ENCODE measurements at places on chromosomes 5 and 9.
A peak's percentile ranks its signal among the peaks of the same experiment; 100 is the strongest.

DNA sequence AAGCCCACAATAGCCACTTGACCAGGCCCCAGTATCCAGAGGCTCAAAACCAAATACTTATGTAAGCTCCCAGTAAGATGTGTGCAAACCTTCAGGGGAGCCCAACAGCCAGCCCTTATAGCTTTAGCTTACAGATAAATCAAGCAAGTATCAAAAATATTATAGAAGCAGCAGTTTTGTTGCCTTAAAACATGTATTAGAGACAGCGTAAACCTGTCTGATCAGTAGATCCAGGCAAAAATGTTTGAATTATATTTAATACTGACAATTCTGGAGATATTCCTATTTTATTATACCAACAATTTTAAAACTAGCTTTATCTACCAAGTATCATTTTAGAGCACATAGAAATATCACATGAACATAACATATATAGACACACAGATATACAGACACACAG lies 365.6 kb upstream of the KLF4 start:
- H3K27me3 ChIP-seq, result no peaks in the 10 kb centered on the region
- H3K27ac ChIP-seq, result no peak overlapping the region
- H3K36me3 ChIP-seq, result no peaks in the 10 kb centered on the region
- H3K4me1 ChIP-seq, result no peaks in the 10 kb centered on the region

- H3K4me1 ChIP-seq, result no peaks in the 10 kb centered on the region
- H3K36me3 ChIP-seq, result no peaks in the 10 kb centered on the region
- no peak for DNase-seq
- no peak overlapping the region for H3K27ac ChIP-seq
- H3K27me3 ChIP-seq, result peaks cover 67% of the 10 kb centered on the region
- H3K4me3 ChIP-seq, result no peak overlapping the region
These were observed 38.6 kb upstream of the OLFM1 start for GRCh38 chr9:135048758-135049444.

DNA sequence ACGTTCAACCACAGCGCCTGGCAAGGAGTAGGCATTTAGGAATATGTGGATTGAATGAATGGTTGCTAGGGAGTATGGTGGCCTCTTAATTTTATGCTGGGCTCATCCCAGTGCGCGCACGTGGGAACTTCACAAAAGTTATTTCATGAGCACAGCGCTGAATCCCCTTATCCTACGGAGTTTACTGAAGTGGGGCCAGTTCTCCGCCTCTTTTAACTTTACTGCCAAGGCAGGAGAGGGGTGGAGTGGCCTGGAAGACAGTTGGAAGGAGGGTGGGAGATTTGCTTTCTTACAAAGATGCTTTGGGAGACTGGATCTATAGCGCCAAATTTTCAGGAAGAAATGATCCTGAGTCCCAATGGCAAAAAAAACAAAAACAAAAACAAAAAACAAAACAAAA lies 326.5 kb downstream of the SH3GL2 start:
- H3K27me3 ChIP-seq, result peaks cover 39% of the 10 kb centered on the region
- no peaks in the 10 kb centered on the region for H3K36me3 ChIP-seq
- H3K4me3 ChIP-seq, result no peak overlapping the region
- H3K4me1 ChIP-seq, result no peaks in the 10 kb centered on the region
- no peak for DNase-seq

- H3K4me3 ChIP-seq, result no peak overlapping the region
- peaks cover 94% of the 10 kb centered on the region for H3K36me3 ChIP-seq
- H3K27ac ChIP-seq, result peak overlapping the region; percentile 31
- no peaks in the 10 kb centered on the region for H3K27me3 ChIP-seq
These were observed 126.4 kb downstream of the DOCK2 start for GRCh38 chr5:169763376-169764017.

- peaks cover 24% of the 10 kb centered on the region for H3K27me3 ChIP-seq
- peaks cover 7% of the 10 kb centered on the region for H3K36me3 ChIP-seq
- H3K4me3 ChIP-seq, result no peak overlapping the region
These were observed 3.4 kb upstream of the CEP72 start for GRCh38 chr5:608429-609370.

- H3K27me3 ChIP-seq, result peaks cover 3% of the 10 kb centered on the region
- DNase-seq, result no peak
- peaks cover 33% of the 10 kb centered on the region for H3K4me1 ChIP-seq
- no peaks in the 10 kb centered on the region for H3K36me3 ChIP-seq
These were observed 128.3 kb downstream of the SLF1 start for GRCh38 chr5:94746731-94747124.

- H3K36me3 ChIP-seq, result no peaks in the 10 kb centered on the region
- no peak overlapping the region for H3K4me3 ChIP-seq
- peaks cover 23% of the 10 kb centered on the region for H3K27me3 ChIP-seq
- no peak for DNase-seq
- no peaks in the 10 kb centered on the region for H3K4me1 ChIP-seq
- no peak overlapping the region for H3K27ac ChIP-seq
These were observed 83.9 kb upstream of the GRAMD2B start for GRCh38 chr5:126339215-126339805.

GRCh38 chr9:133876144-133876543 lies 116.0 kb downstream of the VAV2 start:
- no peaks in the 10 kb centered on the region for H3K4me1 ChIP-seq
- H3K27ac ChIP-seq, result no peak overlapping the region
- no peaks in the 10 kb centered on the region for H3K36me3 ChIP-seq
- H3K27me3 ChIP-seq, result no peaks in the 10 kb centered on the region

GRCh38 chr5:125595095-125595494 lies 828.1 kb upstream of the GRAMD2B start:
- H3K4me1 ChIP-seq, result no peaks in the 10 kb centered on the region
- DNase-seq, result no peak
- no peak overlapping the region for H3K4me3 ChIP-seq
- H3K36me3 ChIP-seq, result no peaks in the 10 kb centered on the region

DNA sequence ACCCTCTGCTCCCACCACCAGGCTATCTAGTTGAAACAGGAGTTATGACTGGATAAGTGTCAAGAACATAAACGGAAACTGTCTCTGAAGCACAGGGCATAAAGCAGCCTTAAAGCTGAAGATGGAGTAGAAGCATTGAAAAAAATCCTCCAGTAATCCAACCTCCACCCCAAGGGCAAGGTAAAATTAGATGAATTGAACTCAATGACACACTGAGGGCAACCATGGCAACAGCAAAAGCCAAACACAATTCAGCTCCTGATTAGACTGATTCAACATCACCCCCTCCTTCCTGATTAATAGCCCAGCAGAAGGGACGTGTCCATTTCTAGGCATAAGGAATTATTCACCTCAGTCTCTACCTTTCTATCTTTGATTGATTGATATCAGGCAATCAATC lies 183.2 kb upstream of the MAP3K1 start:
- H3K4me1 ChIP-seq, result peaks cover 7% of the 10 kb centered on the region
- DNase-seq, result no peak
- H3K36me3 ChIP-seq, result no peaks in the 10 kb centered on the region
- no peaks in the 10 kb centered on the region for H3K27me3 ChIP-seq
- no peak overlapping the region for H3K27ac ChIP-seq

- H3K36me3 ChIP-seq, result no peaks in the 10 kb centered on the region
- H3K27me3 ChIP-seq, result peaks cover 53% of the 10 kb centered on the region
- H3K27ac ChIP-seq, result no peak overlapping the region
- H3K4me3 ChIP-seq, result no peak overlapping the region
- no peak for DNase-seq
- no peaks in the 10 kb centered on the region for H3K4me1 ChIP-seq
These were observed 88.2 kb downstream of the LIFR start for GRCh38 chr5:38468202-38468673.

DNA sequence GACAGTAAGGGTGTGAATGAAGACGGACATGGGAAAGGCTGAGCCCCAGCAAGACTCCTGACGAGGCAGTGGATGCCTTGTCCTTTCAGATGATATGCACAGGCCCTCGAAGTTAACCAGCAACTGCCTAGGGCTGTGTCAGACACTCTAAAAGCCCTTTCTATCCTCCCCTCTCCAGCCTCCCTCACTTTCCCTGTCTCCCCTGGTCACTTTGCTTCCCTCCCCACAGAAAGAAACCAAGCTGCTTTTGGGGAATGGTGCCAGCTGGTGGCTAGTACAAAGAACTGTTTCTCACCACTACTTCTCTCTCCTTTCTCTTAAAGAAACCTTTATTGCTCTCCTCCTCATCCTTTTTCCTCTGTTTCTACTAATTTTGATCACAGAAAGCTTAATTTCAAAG lies 21.4 kb downstream of the LHFPL2 start:
- no peaks in the 10 kb centered on the region for H3K36me3 ChIP-seq
- no peak for DNase-seq
- H3K27ac ChIP-seq, result no peak overlapping the region
- no peaks in the 10 kb centered on the region for H3K27me3 ChIP-seq
- no peak overlapping the region for H3K4me3 ChIP-seq

DNA sequence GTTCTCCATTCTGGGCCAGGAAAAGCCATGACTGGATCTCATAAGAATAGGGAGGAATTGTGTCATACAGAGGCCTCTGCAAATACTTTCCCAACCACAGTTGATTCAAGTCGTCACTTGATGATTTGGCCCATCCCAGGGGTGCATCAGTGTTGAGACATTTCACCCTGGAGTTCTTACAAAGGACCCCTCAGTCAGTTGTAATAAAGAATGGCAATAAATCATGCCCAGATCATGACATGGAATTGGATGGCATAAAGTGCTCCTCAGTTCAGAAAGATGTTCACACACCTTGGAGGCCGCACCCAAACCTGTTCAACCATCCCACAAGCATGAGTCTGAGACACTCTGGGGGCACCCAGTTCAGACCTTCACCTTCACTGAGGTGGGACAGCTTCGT lies 168.1 kb downstream of the NR3C1 start:
- H3K36me3 ChIP-seq, result no peaks in the 10 kb centered on the region
- DNase-seq, result no peak
- no peak overlapping the region for H3K4me3 ChIP-seq
- H3K27me3 ChIP-seq, result no peaks in the 10 kb centered on the region
- H3K4me1 ChIP-seq, result peaks cover 9% of the 10 kb centered on the region
- H3K27ac ChIP-seq, result no peak overlapping the region

- no peaks in the 10 kb centered on the region for H3K4me1 ChIP-seq
- H3K27me3 ChIP-seq, result peaks cover under 1% of the 10 kb centered on the region
- no peak overlapping the region for H3K27ac ChIP-seq
- no peaks in the 10 kb centered on the region for H3K36me3 ChIP-seq
- DNase-seq, result no peak
These were observed 24.4 kb upstream of the ELL2 start for GRCh38 chr5:95986001-95986400.

GRCh38 chr9:73143711-73144328 lies 7.8 kb upstream of the ANXA1 start:
- no peak for DNase-seq
- H3K4me1 ChIP-seq, result peaks cover 40% of the 10 kb centered on the region
- H3K27me3 ChIP-seq, result no peaks in the 10 kb centered on the region
- H3K4me3 ChIP-seq, result no peak overlapping the region

GRCh38 chr5:8234179-8234770 lies 365.3 kb downstream of the MTRR start:
- no peak overlapping the region for H3K27ac ChIP-seq
- no peak for DNase-seq
- H3K36me3 ChIP-seq, result no peaks in the 10 kb centered on the region

- H3K36me3 ChIP-seq, result no peaks in the 10 kb centered on the region
- no peak overlapping the region for H3K4me3 ChIP-seq
- DNase-seq, result no peak
- no peaks in the 10 kb centered on the region for H3K4me1 ChIP-seq
- no peaks in the 10 kb centered on the region for H3K27me3 ChIP-seq
- no peak overlapping the region for H3K27ac ChIP-seq
These were observed 148.2 kb upstream of the PLPPR1 start for GRCh38 chr9:100880284-100880683.

GRCh38 chr9:32926911-32927310 lies 74.5 kb downstream of the APTX start:
- no peaks in the 10 kb centered on the region for H3K27me3 ChIP-seq
- H3K4me1 ChIP-seq, result no peaks in the 10 kb centered on the region
- no peak overlapping the region for H3K27ac ChIP-seq

DNA sequence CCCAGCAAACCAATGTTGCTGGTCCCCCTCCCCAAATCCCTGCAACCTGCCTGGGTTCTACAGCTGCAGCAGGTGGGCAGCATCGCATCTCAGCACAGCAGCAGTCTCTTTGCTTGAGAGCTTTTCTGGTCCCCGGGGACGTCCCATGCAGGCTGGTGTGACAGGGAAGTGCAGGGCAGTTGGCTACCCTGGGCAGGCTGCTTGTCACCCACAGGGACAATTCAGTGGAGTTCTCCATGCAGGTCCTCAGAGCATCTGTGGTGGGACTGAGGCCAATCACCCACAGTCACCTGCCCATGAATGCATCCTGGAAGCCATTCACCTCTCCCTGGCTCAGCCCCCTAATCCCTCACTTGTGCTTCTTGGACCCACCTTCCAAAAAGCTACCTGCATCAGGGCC lies 43.9 kb upstream of the SEMA4D start:
- no peaks in the 10 kb centered on the region for H3K27me3 ChIP-seq
- H3K27ac ChIP-seq, result no peak overlapping the region
- H3K36me3 ChIP-seq, result peaks cover 10% of the 10 kb centered on the region
- H3K4me3 ChIP-seq, result no peak overlapping the region
- DNase-seq, result no peak

DNA sequence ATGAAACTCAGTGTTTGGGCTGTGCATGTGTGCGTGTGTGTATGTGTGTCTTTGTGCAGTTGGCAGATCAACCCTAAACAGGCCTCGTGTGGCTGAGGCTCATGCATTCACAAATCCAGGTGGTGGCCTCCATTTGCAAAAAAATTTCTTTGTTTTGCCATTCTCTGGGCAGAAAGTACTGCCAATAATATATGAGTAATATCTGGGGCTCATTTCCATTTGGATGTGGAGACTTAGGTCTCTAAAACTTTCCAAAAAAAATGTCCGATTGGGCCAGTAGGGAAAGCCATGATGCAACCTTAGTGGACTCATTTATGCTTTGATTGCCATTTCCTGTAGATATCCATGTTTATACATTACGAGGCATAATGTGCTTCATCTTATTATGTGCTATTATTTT lies 77.9 kb upstream of the RPS23 start:
- no peaks in the 10 kb centered on the region for H3K27me3 ChIP-seq
- peaks cover 60% of the 10 kb centered on the region for H3K4me1 ChIP-seq
- no peak overlapping the region for H3K4me3 ChIP-seq
- no peaks in the 10 kb centered on the region for H3K36me3 ChIP-seq
- no peak for DNase-seq

GRCh38 chr9:6937209-6937608 lies 179.4 kb downstream of the KDM4C start:
- no peak overlapping the region for H3K4me3 ChIP-seq
- peaks cover 12% of the 10 kb centered on the region for H3K4me1 ChIP-seq
- H3K27me3 ChIP-seq, result no peaks in the 10 kb centered on the region
- H3K36me3 ChIP-seq, result peaks cover 24% of the 10 kb centered on the region

GRCh38 chr9:91785447-91785842 lies 164.6 kb downstream of the ROR2 start:
- no peaks in the 10 kb centered on the region for H3K36me3 ChIP-seq
- peaks cover 8% of the 10 kb centered on the region for H3K4me1 ChIP-seq
- H3K27ac ChIP-seq, result no peak overlapping the region
- H3K4me3 ChIP-seq, result no peak overlapping the region
- no peak for DNase-seq
- peaks cover 21% of the 10 kb centered on the region for H3K27me3 ChIP-seq

- no peaks in the 10 kb centered on the region for H3K4me1 ChIP-seq
- no peak for DNase-seq
- H3K36me3 ChIP-seq, result no peaks in the 10 kb centered on the region
- no peak overlapping the region for H3K4me3 ChIP-seq
- H3K27ac ChIP-seq, result no peak overlapping the region
These were observed 1495.2 kb upstream of the C9orf72 start for GRCh38 chr9:29068461-29068860.

GRCh38 chr5:9878206-9878605 lies 248.1 kb upstream of the TAS2R1 start:
- no peaks in the 10 kb centered on the region for H3K36me3 ChIP-seq
- H3K27me3 ChIP-seq, result no peaks in the 10 kb centered on the region
- no peaks in the 10 kb centered on the region for H3K4me1 ChIP-seq
- H3K27ac ChIP-seq, result no peak overlapping the region
- no peak for DNase-seq
- no peak overlapping the region for H3K4me3 ChIP-seq

- H3K4me3 ChIP-seq, result no peak overlapping the region
- no peaks in the 10 kb centered on the region for H3K36me3 ChIP-seq
- H3K27ac ChIP-seq, result no peak overlapping the region
- no peaks in the 10 kb centered on the region for H3K27me3 ChIP-seq
- no peak for DNase-seq
- no peaks in the 10 kb centered on the region for H3K4me1 ChIP-seq
These were observed 222.4 kb downstream of the TSSK1B start for GRCh38 chr5:113212244-113212920.

Measured in activated T-cell treated with anti-CD3 and anti-CD28 coated beads, Interleukin-2, amount 50 U/mL, for 24 hours (primary cell).